HT1080 (cell line): ENCODE measurements at places on chromosomes 2 and 18.

DNA sequence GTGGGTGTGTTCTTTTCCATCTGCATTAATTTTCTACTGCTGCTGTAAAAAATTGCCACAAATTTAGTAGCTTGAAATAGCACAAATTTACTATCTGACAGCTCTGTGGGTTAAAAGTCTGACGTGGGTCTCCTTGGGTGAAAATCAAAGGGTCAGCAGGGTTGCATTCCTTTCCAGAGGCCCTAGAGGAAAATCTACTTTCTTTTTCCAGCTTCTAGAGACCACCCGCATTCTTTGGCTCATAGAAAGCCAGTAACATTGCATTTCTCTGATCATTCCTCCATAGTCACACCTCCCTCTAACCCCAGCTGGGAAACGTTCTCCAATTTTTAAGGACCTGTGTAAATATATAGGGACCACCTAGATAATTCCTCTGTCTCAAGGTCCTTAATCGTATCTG is 128.8 kb downstream of the ATL2 start:
- no peak for DNase-seq

DNA sequence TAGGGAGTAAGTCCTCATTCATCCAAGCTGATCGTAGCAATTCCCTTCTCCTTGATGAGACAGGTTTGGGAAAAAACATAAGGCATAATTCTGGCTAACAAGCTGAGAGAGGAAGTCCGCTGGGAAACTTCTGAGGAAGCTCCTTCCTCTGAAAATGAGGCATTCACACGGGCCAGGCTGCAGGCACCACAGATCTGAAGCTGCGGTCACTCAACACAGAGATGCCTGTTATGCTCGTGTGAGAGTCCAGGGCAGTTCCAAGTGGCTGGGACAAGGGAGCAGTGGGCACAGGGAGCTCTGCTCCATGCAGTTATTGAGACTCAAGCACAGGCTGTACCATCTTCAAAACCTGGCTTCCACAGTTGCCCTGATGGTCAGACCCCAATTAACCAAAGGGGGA is 200.9 kb upstream of the ID2 start:
- no peak for DNase-seq

DNA sequence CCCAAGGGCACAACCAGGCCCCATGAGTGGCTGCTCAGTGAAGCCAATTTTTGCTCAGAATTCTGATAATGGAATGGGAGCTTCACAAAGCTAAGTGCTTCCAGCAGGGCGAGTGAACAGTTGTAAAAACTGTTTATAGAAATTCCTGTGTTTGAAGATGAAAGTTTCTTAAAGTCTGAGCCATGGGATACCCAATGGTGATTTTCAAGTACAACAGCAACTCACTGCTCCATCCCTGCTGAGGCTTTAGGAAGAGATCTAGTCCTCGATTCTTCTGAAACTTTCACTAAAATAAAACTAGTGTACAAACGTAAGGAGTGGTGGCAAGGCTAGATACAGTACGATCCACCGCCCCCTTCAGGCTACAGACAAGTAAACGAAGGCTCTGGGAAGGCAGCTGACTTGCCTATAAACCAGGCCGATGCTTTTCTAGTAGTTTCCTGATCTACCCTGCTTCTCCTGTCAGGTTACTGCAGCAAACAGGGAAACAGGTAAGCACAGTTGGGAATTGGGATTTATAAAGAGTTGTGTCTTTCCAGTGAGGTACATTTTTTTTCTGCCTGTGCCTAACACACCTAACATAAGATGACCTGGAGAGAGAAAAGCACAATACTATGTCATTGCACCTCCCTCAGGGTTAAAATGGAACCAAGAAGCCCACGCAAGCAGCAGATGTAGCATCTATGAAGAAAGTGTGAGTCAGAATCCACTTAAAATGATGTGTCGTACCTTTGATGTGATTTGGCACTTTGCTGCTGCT is 108.7 kb downstream of the UXS1 start:
- peak; percentile 23 for DNase-seq

- DNase-seq = no peak
These were observed 52.7 kb downstream of the CCDC68 start for GRCh38 chr18:54906331-54907185.

DNA sequence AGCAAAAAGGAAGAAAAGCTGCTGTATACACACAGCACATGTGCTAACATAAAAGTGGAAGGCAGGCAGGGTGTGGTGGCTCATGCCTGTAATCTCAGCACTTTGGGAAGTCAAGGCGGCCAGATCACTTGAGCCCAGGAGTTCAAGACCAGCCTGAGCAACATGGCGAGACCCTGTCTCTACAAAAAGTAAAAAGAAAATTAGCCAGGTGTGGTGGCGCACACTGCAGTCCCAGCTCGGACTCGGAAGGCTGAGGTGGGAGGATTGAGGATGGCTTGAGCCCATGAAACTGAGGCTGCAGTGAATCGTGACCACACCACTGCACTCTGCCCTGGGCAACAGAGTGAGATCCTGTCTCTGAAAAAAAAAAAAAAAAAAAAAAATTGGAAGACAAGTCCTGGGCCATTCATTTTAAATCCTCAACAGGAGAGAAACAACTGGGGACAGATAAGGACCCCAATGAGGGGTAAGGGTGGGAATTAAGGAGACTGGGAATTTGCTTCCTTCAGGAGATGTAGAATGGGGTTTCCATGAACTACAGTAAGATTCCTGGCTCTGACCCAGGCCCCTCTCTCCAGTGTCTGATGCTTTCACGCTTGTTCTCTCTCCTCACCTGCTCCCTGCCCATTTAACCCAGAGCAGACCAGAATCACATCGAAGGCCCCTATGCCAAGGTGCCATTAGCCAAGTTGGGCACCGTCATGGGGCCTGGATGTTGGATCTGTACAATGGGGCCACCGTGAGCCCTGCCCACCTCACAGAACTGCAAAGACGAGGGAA is 29.6 kb downstream of the TNS1 start:
- no peak for DNase-seq

DNA sequence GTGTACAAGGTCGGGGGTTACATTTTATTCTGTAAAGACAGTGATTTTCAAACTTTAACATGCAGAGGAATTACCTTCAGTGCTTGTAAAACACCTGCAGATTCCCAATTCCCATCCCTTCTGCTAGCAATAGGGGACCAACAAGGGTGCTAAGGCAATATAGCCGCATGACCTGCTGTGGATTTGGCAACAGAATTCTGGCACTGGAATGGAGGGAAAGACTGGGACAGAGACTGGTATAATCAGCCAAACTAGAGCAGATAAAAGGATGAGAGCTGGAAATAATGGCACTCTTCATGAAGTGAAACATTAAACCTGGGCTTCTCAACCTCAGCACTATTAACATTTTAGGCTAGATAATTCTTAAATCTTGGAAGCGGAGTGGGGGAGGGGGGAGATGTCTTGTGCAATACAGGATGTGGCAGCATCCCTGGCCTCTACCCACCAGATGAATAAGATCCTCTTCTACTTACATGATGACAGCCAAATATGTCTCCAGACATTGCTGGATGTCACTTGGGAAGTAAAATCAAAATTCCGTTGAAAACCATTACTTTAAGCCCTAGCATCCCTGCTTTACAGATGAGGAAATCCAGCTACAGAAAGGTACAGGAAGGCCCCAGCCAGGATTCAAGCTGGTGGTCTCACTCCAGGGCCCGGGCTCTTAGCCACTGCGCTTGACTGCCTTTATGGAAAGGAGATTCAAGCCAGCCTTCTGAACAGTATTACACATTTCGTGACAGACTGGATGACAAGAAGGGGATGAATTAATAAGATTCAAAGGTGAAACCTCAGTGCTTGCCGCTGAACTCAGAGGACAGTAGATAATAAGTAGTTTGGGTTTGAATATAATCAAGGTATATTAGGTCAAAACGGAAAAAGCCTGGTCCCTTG is 1.7 kb downstream of the EVA1A start:
- peak; percentile 66 for DNase-seq

- DNase-seq = peak; percentile 82
These were observed 125.5 kb upstream of the SERTAD2 start for GRCh38 chr2:64779117-64779690.

- DNase-seq = no peak
These were observed 98.7 kb downstream of the PIGN start for GRCh38 chr18:62088156-62088555.

DNA sequence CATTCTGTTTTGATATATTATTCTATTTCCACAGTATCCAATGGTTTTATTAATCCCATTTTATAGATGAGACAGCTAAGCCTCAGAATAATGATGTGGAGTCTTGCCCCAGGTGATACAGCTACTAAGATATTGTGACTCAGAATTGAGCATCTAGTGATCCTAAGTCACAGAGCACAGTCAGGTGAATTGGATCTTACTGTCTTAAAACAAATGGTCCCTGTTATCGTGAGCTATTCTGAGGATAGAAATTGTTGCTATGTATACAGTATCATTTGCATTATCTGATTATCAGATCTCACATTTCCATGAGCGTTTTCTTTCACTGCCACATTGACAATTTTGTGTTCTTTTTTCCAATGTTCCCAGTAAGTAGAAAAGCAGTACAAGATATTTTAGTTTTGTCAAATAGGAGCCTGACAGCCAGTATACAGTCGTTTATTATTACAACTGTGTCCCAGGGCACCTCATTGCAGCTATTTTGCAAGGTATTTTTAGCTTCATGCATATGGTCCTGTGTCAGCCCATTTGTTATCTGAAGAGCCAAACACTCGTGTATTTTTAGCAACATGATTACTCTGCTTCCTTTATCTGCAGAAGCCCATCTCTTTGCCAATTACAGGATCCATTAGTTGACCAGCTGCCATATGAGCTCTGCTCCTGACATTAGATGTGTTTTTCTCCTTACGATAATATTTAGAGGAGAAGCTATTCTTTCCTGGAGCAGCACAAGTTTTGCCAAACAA is 25.1 kb upstream of the SGPP2 start:
- no peak for DNase-seq

DNA sequence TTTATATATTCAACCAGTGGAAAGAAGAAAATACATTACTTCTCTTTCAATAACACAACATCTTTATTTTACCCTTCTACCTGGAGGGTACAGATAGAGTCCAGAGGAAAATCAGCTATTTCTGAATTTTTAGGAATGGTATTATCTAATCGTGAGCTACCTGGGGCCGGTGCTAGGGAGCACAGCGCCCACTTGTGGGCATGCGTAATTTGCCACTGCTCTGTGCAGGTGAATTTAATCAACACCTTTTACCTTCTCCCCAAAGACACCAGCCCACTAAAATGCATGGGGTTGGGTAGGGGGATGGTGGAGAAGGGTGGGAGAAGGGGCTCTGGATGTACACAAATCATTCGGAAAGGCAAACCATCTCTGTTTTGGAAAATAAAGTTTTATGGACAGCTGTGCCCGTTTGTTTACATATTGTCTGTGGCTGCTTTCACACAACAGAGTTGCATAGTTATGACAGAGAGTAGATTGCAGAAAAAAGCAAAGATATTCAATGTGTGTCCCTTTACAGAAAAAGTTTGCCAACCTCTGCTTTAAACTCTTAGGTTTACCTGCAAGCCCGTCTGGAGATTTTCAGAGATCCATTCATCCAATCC is 51.5 kb upstream of the DCC start:
- no peak for DNase-seq

DNA sequence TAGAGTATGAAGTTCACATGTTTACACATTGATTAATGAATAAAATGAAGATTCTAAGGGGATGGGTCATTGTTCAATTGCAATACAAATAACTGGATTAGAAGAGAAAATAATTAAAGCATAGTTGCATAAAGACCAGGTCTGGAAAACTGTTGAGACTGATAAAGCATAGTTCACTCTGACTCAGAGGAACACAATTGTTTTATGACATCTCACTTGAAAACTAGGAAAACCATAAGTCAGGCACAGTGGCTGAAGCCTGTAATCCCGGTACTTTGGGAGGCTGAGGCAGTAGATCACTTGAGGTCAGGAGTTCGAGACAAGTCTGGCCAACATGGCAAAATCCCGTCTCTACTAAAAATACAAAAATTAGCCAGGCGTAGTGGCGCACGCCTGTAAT is 46.7 kb downstream of the PLA2R1 start:
- DNase-seq = no peak

GRCh38 chr2:232420073-232420454 is 13.4 kb downstream of the ALPG start:
- no peak for DNase-seq

- no peak for DNase-seq
These were observed 190.5 kb upstream of the STON1 start for GRCh38 chr2:48339451-48339850.

GRCh38 chr2:171402906-171403580 is 30.7 kb downstream of the METTL8 start:
- peak; percentile 59 for DNase-seq

- DNase-seq = no peak
These were observed 118.3 kb downstream of the GYPC start for GRCh38 chr2:126774290-126774689.

DNA sequence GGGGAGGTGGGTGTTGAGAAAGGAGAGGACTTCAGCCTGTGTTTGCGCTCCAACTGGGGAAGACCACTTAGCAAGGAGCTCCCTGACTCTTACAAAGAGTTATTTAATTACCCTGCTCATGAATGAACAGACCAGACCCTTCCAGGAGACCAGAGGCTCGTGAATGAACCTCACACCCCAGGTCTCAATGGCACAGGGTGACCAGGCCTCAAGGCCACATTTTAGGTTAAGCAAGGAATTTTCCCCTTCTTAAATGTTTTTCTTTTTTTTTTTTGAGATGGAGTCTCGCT is 25.3 kb downstream of the SMAD7 start:
- DNase-seq = no peak
